NT2/D1 (cell line): ENCODE measurements at places on chromosomes 3 and 15.

DNA sequence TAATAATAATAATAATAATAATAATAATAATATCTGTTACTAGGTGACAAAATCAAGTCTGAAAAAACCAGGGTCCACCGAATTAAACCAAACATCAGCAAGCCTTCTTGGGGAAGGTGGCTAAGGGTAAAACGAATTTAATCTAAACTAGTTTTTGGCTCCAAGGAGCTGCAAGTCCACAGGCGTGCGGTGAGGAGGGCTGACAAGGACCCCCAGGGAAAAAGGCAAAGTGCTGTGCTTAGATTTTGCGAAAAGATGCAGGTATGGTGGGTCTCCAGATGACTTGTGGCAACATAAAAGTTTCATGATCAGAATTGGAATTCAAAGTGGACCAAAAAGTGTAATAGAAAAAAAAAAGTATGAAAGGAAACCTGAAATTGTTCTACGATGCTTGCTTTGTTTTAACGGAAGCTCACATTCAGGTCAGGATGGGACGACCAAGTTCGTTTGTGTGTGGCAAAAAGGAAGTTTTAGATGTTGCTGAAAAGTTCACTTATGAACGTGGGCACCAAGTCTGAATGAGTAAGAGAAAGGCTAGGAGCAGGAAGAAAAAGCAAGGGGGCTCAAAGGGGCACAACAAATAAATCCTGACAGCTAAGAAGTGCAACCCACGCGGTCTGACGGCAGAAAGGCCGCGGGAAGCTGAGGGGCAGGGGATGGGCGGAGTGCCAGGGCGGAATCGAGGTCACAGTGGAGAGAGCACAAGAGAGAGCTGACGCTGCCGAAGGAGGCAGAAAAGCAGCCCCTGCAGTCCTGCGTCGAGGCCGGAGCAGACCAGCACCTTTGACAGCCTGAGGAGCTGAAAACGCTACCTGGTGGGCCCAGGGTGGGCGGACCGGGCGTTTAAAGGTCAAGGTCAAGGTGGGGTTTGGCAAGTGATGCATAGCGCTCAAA lies 1.1 kb downstream of the WDR82 start:
- no peak for DNase-seq

DNA sequence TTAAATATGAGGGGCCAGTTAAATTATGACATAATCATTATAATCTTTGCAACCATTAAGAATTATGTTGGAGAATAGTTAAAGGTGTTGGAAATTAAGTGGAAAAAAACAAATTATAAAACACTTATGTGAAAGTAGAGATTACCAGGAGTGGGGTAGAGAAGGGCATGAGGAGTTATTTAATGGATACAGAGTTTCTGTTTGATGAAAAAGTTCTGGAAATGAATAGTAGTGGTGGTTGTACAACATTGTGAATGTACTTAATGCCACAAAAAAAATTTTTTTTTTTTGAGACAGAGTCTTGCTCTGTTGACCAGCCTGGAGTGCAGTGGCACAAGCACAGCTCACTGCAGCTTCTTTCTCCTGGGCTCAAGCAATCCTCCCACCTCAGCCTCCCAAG lies 25.1 kb upstream of the TNIK start:
- no peak for DNase-seq

DNA sequence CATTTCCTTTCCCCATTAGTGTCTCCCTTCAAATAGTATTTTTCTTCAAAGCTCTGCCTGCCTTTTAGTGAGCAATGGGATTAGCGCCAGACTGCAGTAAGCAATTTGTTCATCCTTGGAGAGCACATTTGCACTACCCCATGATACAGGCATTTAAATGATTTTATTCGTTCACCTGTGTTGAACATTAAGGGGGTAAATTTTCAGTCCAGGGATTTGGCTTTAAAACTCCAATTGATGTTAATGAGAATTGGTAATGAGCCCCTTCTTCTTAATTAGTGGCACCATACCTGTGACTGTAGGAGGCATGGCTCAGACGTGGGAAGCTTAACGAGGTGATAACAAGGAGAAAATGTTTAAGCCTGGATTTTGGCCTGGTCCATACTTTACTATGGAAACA lies 161.4 kb upstream of the NANOGP8 start:
- DNase-seq = no peak

DNA sequence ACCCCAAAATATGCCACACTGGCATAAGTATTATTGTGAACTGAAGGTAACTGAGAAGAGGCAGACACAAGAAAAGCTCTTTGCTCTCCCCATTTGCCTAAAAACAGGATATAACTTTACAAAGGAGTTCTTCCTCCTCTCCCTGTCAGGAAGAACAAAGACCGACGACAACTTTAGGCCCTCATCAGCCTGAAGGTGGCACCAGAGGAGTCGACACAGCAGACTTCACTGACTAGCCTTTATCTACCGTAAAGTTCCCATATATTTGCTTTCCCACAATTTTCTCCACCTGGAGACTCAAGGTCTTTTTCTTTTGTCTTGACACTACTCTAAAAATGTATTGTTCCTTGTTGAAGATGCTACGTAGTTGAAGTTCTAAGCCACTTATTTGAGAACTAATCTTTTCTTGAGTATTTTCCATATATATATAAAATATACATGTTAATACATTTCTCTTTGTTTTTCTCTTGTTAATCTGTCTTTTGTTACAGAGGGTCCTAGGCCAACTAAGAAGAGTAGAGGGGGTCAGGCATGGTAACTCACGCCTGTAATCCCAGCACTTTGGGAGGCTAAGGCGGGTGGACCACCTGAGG lies 16.2 kb upstream of the XIRP1 start:
- DNase-seq = no peak

DNA sequence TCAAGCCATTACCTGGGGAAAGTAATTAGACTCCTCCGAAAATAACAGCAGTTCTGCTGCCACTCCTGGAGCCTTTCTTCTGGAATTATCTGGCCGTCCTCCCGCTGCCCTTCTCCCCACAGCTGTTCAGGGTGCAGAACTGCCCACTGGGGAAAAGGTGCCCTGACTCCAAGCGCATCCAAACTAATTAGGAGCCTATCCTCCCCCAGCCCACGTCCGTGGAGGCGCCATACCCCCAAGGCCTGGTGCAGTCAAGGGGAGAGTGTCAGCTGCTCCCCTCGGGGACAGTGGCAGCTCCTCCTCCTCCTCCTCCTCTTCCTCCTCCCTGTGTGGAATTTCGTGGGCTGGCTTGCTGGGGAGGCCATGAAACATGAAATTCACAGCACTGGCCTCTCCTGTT lies 177.2 kb downstream of the XXYLT1 start:
- no peak for DNase-seq

- DNase-seq = no peak
These were observed 171.1 kb upstream of the STT3B start for GRCh38 chr3:31361371-31362273.

GRCh38 chr15:69502470-69503045 lies 49.9 kb downstream of the RPLP1 start:
- DNase-seq = no peak

DNA sequence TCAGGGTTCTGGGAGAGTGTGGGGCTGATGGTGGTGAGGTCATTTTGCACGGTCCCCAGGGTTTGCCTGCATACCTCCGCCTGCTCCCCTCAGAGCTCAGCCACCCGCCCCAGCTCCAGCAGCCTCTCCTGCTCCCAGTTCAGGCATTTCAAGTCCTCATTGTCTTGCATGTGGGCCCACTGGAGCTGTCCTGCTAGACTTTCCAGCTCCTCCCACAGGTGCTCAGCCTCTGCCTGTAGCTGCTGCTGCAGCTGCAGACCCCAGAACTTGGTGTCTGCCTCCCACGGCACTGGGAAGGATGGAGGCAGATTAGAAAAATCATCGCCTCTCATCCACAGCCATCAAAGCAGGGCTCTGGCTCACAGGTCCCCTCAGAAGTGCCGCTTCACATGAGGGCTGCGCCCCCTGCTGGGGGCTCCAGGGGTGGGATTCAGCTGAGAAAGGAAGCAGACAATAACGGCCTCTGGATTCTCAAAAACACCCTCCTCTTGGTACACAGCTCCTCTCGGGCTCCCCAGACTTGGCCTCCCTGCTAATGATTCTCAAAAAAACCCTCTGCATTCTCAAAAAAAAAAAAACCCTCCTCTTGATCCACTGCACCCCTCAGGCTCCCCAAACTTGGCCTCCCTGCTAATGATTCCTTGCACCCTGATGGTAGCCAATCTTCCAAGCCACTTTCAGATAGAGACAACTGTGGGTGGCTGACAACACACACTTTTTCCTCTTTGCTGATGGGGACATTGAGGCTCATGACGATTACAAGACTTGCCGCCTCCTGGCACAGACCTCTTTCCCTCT lies 89.3 kb upstream of the C2CD4B start:
- peak; percentile 74 for DNase-seq

DNA sequence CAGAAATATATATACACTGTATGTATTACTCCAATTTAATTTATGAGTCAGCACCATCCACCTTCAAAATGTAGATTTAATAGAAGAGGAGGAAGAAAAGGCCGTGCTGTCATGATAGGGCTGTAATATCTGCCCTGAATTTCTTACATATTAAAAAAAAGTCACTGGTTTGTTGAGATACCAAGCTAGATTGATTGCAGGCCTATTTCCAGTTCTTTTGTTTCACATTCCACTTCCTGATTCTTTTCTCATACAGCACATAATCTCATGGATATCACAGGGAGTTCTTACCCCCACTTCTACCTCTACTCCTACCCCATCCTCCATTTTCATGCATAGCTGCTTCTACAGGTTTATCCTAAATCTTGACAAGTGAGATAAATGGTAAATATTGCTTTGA lies 290.3 kb downstream of the ZBTB20 start:
- no peak for DNase-seq

DNA sequence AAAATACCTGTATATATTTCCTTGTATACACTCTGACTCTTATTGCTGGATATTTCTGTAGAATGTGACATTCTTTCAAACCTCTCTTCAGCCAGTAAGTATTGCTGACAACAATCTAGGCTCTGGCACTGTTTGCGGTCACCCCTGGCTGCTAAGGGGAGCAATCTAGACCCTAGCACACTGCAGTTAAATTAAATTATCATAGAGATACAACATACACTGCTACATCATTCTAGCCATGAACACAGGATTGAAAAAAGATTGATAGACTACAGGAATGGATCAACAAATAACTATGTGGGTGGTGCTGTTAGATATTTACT lies 108.7 kb upstream of the MEIS2 start:
- DNase-seq = no peak

DNA sequence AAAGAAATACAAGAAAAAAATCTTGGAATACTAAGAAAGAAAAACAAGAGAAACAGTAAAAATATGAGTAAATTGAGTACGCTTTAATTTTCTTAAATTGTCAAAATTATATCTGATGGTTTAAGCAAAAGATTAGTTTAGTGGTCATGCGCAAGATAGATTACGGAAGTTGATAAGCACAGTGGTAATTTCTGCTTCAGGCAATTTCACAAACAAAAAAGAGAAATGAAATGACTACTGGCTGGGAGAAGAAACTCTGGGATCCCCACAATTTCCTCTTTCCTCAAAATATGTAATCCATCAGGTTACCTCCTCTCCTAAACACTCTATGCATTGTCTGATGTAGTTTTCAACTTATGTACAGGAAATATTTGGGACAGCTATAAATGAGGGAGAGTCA lies 9.0 kb downstream of the MYD88 start:
- DNase-seq = no peak

GRCh38 chr3:144437989-144438388 lies 466.4 kb downstream of the DIPK2A start:
- peak; percentile 27 for DNase-seq

GRCh38 chr15:41783296-41783695 lies 9.0 kb downstream of the MAPKBP1 start:
- DNase-seq = no peak

GRCh38 chr3:38116471-38117162 lies 20.3 kb downstream of the ACAA1 start:
- no peak for DNase-seq

DNA sequence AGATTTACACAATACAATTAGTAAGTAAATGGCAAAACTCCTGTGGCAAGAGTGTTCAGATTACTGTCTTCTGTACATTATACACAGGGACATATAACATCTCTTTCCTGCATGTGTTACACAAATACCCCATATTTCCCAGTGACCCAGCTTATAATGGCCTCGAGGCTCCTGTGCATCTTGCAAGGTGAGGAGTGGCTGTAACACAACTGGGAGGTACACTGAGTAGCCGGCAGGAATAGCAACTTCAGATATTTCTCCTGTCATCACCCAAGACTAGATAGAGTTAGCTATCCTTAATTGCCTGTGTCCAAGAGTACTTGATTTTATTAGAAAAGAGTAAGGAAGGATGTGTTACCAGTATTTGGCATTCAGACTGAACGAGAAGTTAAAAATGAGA lies 5.6 kb downstream of the GMPS start:
- DNase-seq = no peak

DNA sequence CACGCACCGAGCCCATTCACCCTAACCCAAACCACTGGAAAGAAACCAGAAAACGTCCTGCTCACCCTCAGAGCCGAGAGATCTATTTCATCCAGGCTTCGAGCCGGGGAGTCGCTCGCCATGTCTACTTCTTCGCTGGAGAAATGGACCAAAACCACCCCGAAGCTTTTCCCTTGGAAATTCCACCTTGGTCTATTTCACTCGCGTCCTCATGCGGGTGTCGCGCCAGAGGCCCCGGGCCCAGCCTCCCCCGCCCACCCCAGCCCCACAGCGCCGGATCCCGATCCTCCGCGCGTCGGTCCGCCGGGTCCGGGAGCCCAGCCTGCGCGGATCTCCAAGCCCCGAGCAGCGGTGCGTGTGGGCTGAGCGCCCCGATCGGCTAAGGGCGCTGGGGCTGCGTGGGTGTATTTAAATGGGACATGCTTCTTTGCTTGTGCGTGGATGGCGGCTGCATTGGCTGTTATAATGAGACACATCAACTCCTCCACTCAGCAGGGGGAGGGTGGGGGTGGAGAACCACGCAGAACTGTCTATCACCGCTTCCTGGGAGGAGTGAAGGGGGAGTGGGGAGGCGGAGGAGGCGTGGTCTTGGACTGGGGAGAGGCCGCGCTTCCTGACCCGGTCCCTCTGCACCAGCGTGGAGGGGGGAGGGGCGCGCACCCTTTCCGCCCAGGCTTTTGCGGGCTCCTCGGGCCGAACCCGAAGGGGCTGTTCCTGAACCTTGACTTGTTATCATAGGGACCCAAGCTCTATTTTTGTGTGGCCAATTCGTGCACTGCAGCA lies at the start of gene TNIK:
Gene TNIK, minus strand, starts transcription at position 464 of the 783 bp plus-strand sequence. Its CDS starts 342 bp downstream, at position 122.
- no peak for DNase-seq
